ENCODE measurements at places on chromosomes 16 and 17. TPM values are rescaled to one million over a fixed set of nuclear protein-coding genes. Genes with fewer than 3 reads are reported as not detected.

DNA sequence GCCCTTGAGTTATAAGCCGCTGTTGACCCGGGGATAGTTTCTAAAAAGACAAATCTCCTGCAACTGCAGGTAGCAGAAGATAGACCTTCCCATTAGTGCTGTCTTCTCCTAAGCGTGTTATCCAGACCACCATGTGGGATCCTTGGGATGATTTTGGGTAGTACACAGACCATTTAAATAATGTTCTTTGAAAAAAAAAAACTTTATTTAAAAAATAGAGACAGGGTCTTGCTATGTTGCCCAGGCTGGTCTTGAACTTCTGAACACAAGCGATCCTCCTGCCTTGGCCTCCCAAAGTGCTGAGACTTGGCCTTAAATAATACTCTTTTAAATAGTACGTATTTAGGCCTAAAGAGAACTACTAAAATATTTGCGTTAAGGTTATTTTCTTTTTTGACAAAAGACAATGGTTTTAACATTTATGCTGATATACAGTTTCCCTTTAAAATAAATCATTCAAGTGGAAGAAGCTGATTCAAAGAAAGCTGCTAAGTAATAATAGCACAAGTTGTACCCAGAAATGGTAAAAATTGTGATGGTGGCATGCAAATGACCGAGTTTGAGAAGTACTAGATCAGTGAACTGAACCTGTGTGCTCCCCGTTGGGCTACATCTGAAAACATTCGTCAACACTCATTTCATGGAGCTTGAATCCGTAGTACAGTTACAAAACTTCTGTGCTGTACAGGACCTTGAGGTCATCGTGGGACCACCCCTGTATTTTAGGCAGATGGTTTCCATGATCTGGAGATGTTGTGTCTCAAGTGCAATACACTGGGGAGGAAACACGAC lies 24.0 kb downstream of the SMARCE1 start:
- DNase-seq = no peak

DNA sequence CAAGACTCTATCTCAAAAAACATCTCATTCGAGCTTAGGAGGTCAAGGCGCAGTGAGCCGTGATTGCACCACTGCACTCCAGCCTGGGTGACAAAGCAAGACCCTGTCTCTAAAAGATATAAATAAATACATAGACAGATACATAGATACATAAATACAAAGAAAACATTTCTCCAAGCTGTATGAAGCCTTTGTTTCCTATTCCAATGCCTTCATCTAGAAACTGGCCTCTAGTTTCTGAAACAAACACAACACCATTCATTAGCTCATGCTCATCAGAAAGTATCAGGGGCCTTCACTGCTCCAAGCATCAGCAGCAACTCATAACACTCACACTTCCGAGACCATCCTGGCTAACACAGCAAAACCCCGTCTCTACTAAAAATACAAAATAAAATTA lies 10.3 kb upstream of the ASGR2 start:
- no peak for DNase-seq

GRCh38 chr17:7577327-7578199 lies 1.9 kb upstream of the CD68 start:
- DNase-seq = no peak

MYH13 gene
- under 0.01 TPM for total RNA-seq

KRTAP1-5 gene
- not detected for total RNA-seq

Data from RPMI7951 (cell line).